ENCODE measurements at places on chromosomes 16 and 17.
A peak's percentile ranks its signal among the peaks of the same experiment; 100 is the strongest.

DNA sequence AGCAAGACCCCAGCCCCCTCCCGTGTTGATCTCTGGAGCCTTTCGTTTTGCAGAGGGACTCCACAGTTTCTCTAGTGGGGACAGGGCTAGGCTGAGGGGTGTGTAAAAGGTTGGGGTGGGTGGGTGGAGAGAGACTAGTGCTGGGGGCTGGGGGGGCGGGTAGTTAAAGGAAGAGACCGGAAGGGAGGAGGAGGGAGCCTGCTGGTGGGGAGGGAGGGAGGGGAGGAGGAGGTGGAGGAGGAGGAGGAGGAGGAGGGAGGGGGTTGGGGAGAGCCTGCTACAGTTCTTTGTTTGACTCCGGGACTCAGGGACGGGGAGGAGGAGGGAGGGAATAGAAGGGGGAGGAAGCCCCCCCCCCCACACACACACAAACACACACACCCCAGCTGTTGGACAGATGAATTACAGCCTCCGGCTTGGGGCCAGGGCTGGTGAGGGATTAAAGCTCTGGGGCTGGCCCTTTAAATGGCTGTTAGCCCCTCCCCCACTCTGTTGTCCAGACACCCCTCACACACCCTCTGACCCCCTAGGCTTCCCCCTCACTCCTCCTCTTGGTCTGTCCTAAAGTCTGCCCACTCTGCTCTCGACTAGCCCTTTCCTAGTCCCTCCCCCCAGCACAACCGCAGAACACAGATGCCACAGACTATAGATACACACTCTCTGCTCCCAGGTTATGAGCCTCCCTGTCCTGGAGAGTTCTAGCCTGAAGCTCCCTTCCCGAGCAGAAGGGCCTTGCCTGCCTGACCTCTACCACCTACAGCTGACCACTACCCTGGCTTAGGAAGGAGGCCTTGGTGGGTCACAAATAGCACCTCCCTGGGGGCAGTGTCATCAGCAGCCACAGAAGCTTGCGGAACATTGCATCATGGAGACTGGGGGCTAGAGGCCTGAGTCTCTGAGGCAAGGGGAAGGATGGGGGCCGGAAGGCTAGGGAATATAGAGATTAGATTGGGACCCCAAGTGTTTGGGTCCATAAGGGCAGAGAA lies 4.4 kb downstream of the KDM6B start:
- DNase-seq: peak; percentile 78

DNA sequence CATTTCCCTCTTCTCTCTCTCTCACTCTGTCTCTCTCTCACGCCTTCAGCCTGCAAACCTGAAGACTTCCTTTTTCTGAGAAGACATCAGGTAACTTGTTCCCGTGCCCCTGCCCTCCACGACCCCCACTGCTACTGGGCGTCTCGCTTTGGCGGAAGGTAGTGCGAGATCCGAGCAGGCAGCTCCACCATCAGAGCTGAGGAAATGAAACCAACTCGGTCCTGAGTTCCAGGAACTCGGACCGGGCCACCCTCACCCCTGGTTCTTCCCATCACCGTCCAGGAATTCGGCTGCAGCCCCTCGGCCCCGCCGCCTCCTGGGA lies 585 bp downstream of the MLKL start:
- no peak for DNase-seq

DNA sequence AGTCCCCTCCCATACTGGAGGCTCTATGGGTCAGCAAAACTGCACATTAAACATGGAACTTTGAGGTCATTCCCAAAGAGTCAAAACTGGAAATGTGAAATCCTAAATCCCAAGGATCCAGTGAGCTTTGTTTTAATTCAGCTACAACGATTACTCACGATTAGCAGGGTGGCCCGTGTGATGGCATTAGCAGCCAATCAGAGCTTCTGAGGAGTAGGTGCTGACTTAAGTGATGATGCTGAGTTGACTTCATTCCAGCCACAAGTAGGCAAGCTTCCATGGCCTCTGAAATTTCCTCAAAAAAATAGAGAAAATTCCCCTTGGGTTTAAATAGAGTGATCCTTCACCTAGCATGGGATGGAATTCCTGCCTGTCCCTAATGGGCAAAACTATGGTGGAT lies 28.1 kb upstream of the BEAN1 start:
- no peak for DNase-seq

- no peak for DNase-seq
These were observed 19.8 kb downstream of the NPTX1 start for GRCh38 chr17:80456465-80457235.

GRCh38 chr17:80374039-80374731 lies 40.8 kb upstream of the ENDOV start:
- no peak for DNase-seq

- DNase-seq: no peak
These were observed 16.4 kb upstream of the NDEL1 start for GRCh38 chr17:8419305-8419704.

DNA sequence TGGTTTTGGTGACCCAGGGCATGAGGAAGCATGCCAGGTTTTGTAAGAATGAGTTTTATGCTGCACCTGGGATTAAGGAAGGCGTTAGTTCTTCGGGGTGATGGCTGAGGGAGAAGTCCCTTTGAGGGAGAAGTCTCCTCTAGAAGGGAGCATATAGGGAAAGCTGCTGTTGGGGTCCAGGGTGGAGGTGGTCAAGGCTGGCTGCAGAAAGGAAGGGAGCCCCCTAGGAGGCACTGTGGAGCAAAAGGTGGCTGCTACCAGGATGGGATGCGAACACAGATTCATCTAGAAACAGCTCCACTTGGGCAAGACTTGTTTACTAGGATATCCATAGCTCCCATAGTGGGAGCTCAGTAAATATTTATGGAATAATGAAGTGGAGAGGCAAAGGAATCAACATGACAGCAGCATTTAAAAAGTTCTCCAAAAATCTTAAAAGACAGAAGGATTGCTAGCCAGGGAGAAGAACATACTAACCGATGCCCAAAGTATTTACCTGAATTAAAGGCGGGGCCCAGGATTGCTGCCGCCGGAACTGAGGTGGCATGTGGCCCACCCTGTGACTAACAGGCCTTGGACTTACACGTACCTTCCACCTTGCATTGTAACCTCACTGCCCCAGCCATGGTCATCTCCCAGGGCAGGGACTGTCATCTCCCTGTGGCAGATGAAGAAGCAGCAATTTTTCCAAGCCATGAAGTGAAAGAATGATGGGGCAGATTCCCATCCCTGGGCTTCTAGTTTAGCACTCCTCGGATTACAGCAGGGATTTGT lies 7.1 kb upstream of the LPCAT2 start:
- no peak for DNase-seq

DNA sequence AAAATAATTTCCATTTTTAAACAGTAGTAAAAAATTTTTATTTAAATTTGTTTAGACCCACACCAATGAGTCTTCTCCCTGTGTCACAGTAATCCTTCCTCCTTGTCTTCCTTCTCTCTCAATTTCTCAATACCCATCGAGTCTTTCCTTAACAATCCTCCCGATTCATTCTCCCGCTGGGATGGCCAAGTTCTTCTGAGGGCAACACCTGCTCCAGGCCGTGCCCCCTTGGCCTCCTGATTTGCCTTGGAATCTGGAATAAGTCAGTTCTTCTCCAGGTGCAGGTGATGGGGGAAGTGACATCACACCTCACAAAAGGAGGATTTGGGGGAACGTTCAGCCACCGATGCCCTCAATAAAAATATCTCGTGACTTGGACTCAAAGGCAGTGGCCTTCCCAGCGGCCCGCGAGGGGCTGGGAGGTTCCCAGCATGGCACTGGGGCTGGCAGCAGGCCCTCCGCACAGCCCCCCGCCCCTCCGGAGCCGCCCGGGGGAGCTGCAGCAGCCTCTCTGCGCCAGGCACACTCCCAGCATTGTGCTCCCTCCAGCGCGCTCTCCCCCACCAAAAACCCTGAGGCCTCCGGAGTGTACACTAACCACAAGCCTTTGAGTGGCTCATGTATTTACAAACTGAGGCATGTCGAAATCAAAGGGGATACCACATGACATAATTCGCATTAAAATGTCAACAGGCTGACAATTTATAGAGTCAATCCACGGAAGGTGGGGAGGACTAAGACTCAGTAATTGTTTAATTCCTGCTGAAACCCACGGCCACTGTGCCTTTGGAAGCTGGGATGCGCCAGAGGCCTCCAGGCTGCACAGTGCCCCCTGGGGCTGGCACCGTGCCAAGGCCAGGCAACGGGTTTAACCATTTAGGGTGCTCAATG lies 120.5 kb downstream of the ZFHX3 start:
- DNase-seq: no peak

DNA sequence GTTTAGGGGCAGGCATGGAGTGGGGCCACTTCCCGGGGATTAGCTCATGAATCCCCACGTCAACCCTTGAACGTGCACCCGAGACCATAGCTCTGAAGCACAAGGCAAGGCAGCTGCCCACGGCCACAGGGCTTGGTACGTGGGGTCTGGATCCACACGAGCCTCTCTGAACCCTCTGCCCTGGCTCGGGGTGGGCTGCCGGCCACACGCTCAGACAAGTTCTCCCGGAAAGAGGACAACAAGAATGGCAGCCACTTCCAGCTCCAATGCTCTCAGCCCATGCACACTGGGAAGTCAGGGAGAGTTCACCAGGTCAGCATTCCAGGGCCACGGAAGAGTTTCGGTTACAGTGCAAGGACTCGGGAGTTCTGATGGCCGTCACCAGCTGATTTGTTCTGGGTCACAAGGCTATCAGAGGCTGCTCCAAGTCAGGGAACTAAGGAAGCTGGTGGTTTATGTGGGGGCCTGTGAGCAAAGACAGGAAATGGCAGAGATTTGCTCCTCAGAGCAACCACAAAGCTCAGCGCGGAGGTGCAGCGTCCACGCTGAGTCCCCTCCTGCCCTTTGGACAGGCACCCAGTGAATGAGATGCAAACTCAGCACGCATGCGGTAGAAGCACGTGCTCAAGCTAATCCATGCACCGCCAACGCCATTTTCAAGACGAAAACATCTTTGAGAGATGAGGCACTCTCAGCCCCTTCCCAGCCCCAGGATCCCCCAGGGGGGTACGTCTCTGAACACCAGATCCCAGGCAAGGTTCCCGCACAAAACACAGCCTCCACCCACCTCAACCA lies 356.4 kb downstream of the FOXL1 start:
- no peak for DNase-seq

GRCh38 chr17:20173091-20173490 lies 163.9 kb downstream of the SPECC1 start:
- no peak for DNase-seq

DNA sequence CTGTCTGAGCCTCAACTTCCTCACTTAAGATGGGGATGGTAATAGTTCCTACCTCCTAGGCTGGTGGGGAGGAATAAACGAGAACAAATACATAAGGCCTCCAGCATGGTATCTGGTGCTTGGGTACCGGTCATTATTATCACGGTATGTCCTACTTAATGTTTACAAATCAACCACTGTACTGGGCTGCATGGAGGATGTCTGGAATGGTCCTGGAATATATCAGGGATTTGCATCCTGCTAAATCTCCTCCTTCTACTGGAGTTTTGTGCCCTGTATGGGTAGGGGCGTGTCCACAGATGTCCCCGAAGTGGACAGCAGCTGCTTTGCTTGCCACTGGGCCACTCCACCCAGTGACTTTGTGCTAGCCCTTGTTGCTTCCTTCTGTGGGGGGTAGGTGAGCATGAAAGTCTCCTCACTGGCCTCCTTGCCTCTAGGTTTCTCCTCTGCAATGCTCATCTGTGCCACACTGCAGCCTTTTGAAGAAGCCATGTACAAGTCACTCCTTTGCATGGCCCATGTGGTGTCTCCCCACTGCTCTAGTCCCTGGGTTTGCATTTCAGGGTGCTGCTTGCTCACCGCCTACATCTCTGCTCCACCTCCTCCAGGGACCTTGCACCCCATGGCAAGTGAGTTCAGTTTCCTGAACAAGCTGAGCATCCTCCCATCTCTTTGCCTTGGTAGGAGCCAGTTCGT lies 2.2 kb upstream of the CMIP start:
- DNase-seq: no peak

- no peak for DNase-seq
These were observed 4.9 kb downstream of the CSF3 start for GRCh38 chr17:40020146-40020545.

GRCh38 chr16:58809213-58809612 lies 75.1 kb upstream of the GOT2 start:
- DNase-seq: no peak

GRCh38 chr17:19740933-19741332 lies 7.2 kb downstream of the ALDH3A1 start:
- DNase-seq: no peak

Data from cerebellar cortex (tissue), 1 donor.